Mesothelial cell of epicardium (in vitro differentiated cells): ENCODE measurements at places on chromosomes 11 and 22.
A peak's percentile ranks its signal among the peaks of the same experiment; 100 is the strongest.

DNA sequence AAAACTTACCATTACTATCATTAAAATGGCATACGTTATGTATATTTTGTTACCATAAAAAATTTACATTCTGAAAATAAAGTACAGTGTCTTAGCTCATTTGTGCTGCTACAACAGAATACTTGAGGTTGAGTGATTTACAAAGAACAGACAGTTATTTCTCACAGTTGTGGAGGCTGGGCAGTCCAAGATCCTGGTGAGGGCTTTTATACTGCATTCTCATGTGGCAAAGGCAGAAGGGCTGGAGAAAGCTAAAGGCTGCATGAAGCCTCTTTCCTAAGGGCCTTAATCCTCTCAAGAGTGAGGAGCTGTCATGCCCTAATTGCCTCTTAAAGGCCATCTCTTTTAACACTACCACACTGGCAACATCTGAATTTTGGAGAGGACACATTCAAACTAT is 13.3 kb downstream of the GGTLC2 start:
- no peak for DNase-seq
- no peaks in the 10 kb centered on the region for H3K36me3 ChIP-seq
- H3K4me3 ChIP-seq, result no peak overlapping the region
- H3K4me1 ChIP-seq, result peaks cover 2% of the 10 kb centered on the region
- peaks cover 43% of the 10 kb centered on the region for H3K27me3 ChIP-seq

- no peak for DNase-seq
- no peaks in the 10 kb centered on the region for H3K36me3 ChIP-seq
- H3K27me3 ChIP-seq, result no peaks in the 10 kb centered on the region
- no peak overlapping the region for H3K27ac ChIP-seq
- H3K4me1 ChIP-seq, result peaks cover 14% of the 10 kb centered on the region
Observed at GRCh38 chr11:2387266-2387987, 10.3 kb downstream of the CD81 start.

DNA sequence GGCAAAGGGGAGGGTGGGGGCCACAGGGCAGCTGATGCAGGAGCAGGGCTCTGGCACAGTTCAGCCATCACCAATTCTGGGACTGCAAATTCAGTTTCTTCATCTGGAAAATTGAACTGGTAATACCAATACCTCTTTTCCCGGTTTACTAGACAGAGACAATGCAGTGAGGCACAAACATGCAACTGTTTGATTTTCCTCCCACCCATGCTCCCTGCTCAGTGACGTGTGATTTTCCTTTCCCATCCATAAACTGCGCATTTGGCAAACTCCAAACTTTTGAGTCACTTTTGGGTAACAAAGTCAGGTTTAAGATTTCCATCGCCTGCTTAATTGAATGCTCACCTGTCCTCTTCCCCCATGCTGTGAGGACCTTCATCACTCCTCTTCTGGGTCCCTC is 23.2 kb downstream of the P2RY2 start:
- no peaks in the 10 kb centered on the region for H3K27me3 ChIP-seq
- H3K4me3 ChIP-seq, result no peak overlapping the region
- no peaks in the 10 kb centered on the region for H3K36me3 ChIP-seq
- DNase-seq, result no peak
- no peak overlapping the region for H3K27ac ChIP-seq
- H3K4me1 ChIP-seq, result peaks cover 7% of the 10 kb centered on the region

- no peaks in the 10 kb centered on the region for H3K36me3 ChIP-seq
- peaks cover 17% of the 10 kb centered on the region for H3K4me1 ChIP-seq
- H3K4me3 ChIP-seq, result no peak overlapping the region
- no peak overlapping the region for H3K27ac ChIP-seq
- H3K27me3 ChIP-seq, result no peaks in the 10 kb centered on the region
Observed at GRCh38 chr11:104095791-104096190, 59.4 kb downstream of the DDI1 start.

- peaks cover 1% of the 10 kb centered on the region for H3K27me3 ChIP-seq
- no peak for DNase-seq
- no peaks in the 10 kb centered on the region for H3K36me3 ChIP-seq
- H3K27ac ChIP-seq, result no peak overlapping the region
- H3K4me3 ChIP-seq, result peak overlapping the region; percentile 37
Observed at GRCh38 chr22:25407859-25408229, 156.6 kb upstream of the GRK3 start.

GRCh38 chr11:107859459-107860239 is 1.1 kb upstream of the SLC35F2 start:
- H3K36me3 ChIP-seq, result no peaks in the 10 kb centered on the region
- H3K27me3 ChIP-seq, result peaks cover 25% of the 10 kb centered on the region
- H3K27ac ChIP-seq, result peak overlapping the region; percentile 64
- DNase-seq, result no peak
- peaks cover 19% of the 10 kb centered on the region for H3K4me1 ChIP-seq
- peak overlapping the region; percentile 87 for H3K4me3 ChIP-seq

GRCh38 chr22:40511604-40512003 is 124.9 kb downstream of the MRTFA start:
- H3K4me1 ChIP-seq, result peaks cover 60% of the 10 kb centered on the region
- H3K27me3 ChIP-seq, result no peaks in the 10 kb centered on the region
- peak overlapping the region; percentile 96 for H3K27ac ChIP-seq
- DNase-seq, result no peak
- no peak overlapping the region for H3K4me3 ChIP-seq

DNA sequence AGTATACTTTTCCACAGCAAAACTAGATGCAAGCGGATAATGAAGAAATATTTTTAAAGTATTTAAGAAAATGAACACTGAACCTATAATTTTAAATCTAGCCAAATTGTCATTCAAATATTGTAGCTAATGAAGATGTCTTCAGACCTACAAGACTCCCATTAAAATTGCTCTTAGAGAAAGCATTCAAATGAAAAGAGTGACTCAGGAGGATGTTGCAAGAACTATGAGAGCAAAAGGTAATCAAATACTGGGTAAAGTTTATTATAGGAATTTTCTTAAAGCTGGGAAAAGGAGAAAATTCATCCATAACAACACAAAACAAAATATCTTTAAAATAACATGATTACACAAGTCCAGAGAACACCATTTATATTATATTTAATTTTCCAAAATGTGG is 5.4 kb upstream of the POU2AF1 start:
- H3K27ac ChIP-seq, result no peak overlapping the region
- H3K27me3 ChIP-seq, result peaks cover 4% of the 10 kb centered on the region
- H3K36me3 ChIP-seq, result no peaks in the 10 kb centered on the region
- H3K4me3 ChIP-seq, result no peak overlapping the region
- H3K4me1 ChIP-seq, result no peaks in the 10 kb centered on the region

- H3K4me3 ChIP-seq, result no peak overlapping the region
- no peak overlapping the region for H3K27ac ChIP-seq
- H3K4me1 ChIP-seq, result peaks cover 23% of the 10 kb centered on the region
- no peaks in the 10 kb centered on the region for H3K36me3 ChIP-seq
Observed at GRCh38 chr22:38949889-38950405, 7.5 kb upstream of the APOBEC3A start.
